ENCODE measurements at places on chromosomes 6 and 20. TPM values are rescaled to one million over a fixed set of nuclear protein-coding genes. Genes with fewer than 3 reads are reported as not detected.

SNAP91 gene
- total RNA-seq, result 0.97 TPM

FRK gene
- total RNA-seq, result 8.3 TPM

GRCh38 chr6:158610319-158610968, 34.1 kb downstream of the DYNLT1 start:
- DNase-seq, result no peak

GRCh38 chr6:117568831-117569410, 33.4 kb downstream of the GOPC start:
- DNase-seq, result no peak

DNA sequence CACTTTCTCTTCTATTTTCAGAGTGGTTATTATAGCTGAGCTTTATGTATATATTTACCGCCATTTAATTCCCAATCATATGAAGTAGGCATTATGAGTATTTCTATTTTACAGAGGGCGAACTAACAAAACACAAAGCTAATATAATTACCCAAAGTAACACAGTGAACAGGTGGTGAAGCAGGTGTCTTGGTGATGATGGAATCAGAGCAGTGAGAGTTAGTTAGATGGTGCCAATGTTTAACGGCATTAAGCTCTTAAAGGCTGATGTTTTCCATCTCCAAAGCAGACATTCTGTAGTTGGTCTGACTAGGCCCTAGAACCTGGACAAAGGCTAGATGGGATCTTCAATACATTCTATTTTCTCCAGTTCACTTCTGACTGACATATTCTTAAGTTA, 551.1 kb upstream of the SYNCRIP start:
- no peak for DNase-seq

GRCh38 chr6:148770408-148771211, 23.8 kb downstream of the UST start:
- DNase-seq, result peak; percentile 35
